ENCODE measurements at places on chromosomes 2 and 18.

DNA sequence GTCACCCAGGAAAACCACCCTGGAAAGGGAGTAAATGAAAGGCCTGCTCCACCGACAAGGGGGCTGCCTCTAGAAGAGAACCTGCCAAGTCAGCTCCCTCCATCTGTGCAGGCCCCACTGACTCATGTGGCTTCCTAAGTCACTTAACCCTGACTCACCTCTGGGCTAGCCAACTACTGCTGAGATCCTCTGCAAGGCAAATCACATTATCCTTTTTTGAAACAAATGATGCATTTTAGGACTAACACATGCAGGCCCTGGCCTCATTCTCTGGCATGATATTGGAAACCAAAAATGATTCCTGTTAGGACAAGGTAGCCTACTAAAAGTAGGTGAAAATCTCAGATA lies 474.6 kb downstream of the EPHA4 start:
- no peak for DNase-seq

- no peak for DNase-seq
Observed at GRCh38 chr2:21231985-21232384, 108.2 kb downstream of the TDRD15 start.

DNA sequence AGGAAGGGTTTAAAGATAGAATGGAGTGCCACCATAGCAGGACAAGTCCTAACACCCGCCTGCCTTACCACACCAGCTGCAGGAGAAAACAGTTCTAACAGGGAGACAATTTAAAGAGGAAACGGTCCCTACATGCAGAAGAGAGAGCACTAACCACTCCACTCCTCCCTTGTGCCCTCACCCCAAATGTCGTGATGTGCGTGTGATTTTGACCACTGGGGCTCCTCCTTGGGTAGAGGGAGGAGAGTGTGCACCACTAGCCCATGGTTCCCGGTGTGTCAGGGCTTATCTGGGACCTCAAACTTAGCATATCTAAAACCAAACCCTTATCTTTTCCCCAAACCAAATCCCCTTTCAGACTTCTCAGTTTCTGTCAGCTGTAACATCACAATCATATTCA lies 105.5 kb upstream of the CCDC68 start:
- no peak for DNase-seq

DNA sequence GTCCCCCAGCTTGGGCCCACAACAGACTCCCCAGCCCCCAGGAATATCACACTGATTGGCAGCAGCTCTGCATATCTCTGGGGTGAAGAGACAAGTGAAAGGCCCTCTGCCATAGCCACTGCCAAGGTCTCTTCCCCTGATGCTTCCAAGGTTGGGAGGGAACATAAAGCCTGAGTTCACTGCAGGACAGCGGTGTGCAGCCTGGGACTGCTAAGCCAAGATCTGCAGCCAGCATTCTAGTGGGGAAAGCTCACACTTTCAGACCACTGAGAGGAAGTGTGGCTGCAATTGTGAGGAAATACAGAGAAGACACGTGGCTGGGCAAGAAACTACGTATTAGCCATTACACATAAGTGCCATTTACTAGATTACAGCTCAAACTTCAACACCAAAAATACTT lies 100.7 kb downstream of the MAIP1 start:
- no peak for DNase-seq

DNA sequence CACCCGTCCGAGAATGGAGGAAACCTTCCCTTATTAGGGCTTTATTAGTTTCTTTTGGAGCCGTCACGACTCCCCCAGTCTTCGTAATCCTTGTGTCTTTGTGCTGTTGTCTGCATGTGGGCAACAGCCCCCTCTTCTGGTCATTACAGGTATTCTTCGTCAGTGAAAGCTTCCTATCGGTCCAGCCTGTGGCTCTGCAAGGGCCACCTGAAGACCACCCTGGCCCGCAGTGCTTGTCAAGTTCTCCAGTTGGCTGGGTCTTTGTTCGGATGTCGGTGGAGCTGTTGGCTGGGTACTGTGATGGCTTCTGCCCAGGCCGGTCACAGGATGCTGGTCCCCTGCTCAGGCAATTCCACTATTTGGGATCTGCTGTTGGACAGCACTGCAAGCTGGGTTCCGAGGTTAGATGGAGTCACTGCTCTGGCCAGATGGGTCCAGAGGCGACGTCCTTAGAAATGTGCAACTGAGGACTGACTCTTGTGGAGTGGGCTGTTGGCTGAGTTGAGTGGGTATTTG lies 19.2 kb downstream of the E2F6 start:
- DNase-seq = peak; percentile 58

DNA sequence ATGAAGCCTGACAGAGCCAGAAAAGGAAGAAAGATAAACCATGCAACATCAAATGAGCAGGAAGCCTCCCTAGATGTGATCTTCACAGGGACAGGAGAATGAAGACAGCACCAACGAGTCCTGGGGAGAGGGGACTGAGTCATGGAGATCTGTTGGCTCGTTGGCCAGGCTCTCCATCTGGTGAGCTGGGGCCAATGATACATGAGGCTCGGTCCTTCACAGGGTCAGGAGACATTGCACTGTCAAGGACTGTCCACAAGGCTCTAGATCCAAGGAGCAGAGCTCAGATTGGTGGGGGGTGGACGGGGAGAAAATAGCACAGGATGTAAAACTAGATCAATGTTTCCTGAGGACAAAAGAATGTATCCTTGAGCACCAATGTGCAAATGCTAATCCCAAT lies 735 bp downstream of the CD207 start:
- DNase-seq = peak; percentile 28

GRCh38 chr18:10475276-10475653 lies 20.8 kb downstream of the APCDD1 start:
- no peak for DNase-seq

- DNase-seq = no peak
Observed at GRCh38 chr2:1802046-1802445, 57.7 kb upstream of the PXDN start.

GRCh38 chr2:57842531-57842930 lies 204.1 kb upstream of the VRK2 start:
- no peak for DNase-seq

DNA sequence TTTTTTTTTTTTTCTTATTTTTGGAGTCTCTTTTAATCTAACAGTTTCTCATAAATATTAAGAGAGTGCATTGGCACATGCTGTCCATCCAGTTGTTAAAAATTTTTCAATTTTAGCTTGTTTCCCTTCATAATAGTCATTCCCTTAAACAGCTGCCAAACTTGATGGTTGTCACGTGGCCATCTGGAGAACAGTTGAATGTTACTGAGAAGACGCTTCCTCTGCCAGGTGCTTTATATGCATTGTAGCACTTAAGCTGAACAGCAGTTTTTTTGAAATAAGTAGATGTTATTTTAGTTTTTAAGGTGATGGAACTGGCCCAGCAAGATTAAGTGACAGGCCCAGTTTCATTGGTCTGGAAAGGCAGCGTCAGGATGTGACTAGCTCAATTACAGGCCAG lies 3.3 kb downstream of the SMARCAL1 start:
- DNase-seq = no peak

GRCh38 chr18:37403100-37403781 lies 162.4 kb downstream of the CELF4 start:
- DNase-seq = no peak

DNA sequence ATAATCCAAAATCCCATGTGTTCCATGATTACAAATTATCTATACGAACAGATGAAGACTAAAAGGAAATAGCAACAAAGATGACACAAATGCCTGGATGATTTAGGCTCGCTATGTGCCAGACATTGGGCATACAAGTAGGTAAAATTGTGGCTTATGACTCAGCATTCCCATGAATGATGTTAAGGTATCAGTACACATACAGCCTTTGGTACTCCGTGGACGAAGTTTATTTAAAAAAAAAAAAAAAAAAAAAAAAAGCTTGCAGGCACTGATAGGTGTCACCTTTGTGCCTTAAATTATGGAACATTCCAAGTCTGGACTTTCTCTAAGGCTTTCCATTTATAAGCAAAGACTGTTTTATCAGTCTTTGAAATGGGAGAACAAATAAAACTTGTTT lies 2.7 kb downstream of the CHAC2 start:
- no peak for DNase-seq

GRCh38 chr2:144464730-144465129 lies 55.2 kb downstream of the ZEB2 start:
- DNase-seq = no peak

GRCh38 chr18:52612406-52612805 lies 272.4 kb downstream of the DCC start:
- DNase-seq = no peak

GRCh38 chr2:69914950-69915945 lies at the start of gene MXD1:
Gene MXD1, plus strand, starts transcription at chr2:69915109. Its CDS starts 222 bp downstream, at chr2:69915331.
- no peak for DNase-seq

- DNase-seq = no peak
Observed at GRCh38 chr2:17353263-17353662, 165.0 kb downstream of the RAD51AP2 start.

DNA sequence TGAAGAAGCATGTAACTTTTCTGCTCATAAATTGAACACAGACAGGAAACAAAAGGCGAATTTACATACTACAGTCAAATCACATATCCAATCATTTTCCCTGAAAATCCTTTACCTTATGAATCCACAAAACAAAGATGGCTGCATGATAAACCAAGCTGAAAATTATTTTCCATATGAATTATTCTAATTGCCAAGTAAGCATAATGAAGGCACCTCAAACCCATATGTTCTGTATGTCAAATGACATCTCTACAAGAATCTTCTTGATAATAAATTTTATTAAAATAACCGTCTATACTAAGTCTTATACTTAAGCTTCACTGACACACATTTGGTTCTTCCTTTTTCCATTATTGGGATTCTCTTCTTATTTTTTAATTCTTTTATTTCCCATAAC lies 1242.6 kb downstream of the CNTNAP5 start:
- no peak for DNase-seq

DNA sequence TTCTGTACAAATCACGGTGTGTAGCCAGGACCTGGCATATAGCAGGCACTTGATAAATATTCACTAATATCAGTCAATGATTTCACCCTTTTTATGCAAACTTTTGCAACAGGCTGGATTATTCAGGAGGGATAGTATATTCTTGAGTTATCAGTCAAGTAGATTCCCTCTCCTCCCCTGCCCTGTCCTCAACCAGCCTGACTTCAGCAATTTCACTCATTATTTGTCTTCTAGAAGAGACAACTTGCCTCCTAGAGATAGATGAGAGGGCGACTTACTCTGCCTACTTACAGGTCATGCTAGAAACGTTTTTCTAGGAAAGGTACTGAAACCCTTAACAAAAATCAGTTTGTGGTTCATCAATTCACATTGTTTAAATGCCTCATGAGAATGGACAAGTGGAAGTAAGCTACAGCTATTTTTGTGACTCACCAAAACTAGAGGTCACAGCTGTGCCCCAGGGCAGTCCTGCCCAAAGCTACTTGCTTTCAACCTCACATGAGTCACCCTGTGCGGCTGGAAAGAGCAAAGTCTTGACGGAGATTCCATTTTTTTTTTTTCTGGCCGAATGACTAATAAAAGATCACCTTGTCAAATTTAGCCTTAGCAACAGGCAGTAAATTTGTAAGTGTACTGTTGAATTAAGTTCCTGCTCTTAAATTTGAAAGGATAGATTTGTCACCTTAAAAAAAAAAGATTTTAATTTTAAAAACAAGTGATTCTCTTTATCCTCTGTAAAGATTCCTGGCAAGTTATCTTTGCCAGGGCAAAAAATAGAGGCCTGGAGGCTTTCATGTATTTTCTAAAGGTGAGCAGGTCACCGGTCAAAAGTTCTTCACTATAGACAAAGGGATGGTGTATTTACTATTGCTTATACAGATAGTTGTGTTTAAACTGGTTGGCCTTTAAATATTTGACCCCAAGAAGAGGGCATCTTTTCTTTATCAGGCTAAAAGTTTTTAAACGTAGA lies 109.0 kb upstream of the SLC35G4 start:
- no peak for DNase-seq

DNA sequence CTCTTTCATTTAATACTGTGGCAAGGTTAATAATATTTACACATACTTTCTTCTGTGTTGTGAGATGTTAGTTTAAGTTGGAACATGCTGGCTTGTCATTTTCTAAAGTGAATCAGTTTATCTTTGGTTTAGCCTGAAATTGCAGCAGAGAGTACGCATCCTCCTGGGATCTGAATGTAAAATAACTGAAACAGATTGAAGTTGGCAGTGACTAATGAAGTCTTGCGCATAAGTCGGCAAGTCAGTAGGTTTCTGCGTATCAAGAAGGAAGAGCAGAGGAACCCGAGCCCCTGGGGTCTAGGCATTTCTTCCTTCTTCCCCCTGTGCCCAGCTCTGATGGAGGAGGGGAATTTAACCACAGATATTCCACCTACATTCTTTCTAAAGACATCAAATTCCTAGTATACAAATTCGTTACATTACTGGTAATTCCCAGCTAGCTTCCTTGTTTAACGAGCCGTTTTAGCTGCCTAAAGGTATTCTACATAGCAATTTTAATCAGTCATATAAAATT lies 392.1 kb upstream of the RAB12 start:
- no peak for DNase-seq

DNA sequence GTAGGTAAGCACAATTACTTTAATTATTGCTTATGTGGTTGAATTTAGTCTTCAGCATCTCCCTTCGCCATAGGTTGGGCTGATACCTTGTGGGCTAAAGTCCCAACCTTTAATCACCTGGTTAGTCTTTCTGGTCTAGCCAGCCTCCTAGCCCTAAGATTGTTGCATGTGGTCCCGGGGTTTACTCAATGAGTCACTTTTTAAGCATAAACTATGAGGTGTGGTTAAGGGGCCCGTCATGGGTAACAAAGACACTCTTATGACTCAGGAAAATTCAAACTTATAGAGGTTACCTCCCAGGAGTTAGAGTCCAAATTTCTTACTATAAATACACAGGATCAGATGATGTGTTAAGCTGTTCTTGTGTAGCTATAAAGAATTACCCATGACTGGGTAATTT lies 841.6 kb downstream of the TRIB2 start:
- no peak for DNase-seq

DNA sequence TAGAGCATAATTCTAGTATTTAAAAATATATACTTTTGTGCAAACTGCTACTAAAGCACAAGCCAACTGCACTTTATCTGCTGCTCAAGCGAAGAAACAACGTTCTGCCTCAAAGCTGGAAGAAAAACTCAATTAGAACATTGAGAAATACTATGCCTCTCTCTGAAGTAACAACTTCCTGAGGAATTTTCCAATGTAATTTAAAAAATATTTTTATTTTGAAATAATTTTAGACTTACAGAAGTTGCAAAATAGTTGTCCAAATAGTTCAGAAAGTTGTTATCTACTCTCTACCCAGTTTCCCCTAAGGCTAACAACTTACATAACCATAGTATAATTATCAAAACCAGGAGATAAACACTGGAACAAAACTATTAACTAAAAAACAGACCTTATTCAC lies 12.3 kb upstream of the POLI start:
- no peak for DNase-seq

DNA sequence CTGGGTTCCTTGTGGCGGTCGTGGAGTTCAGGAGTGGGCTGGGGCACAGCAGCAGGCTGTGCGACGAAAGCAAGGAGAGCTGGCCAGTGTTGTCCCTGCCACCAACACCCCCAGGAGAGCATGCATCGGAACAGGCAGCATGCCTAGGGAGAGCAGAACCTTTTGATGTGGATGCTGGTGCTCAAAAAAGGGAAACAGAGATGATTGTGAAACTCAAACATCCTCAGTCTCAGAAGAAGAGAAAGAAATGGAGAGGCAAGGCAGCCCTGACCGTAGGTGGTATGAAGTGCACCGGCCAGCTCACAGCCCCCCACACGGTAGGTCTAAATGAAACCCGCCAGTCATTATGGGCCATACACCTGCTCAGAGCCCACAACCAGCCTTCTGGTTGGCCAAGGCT lies 253.4 kb downstream of the GBX2 start:
- DNase-seq = no peak

GRCh38 chr18:23178661-23179081 lies 43.4 kb downstream of the CABLES1 start:
- no peak for DNase-seq

- DNase-seq = no peak
Observed at GRCh38 chr18:35564795-35565453, 16.6 kb upstream of the GALNT1 start.

- DNase-seq = no peak
Observed at GRCh38 chr18:76363436-76364120, 131.5 kb downstream of the ZNF516 start.

Data from activated CD8-positive, alpha-beta memory T cell treated with anti-CD3 and anti-CD28 coated beads, Interleukin-2, amount 50 U/mL, for 48 hours (primary cell).